ENCODE measurements at places on chromosomes 11 and 22. TPM values are rescaled to one million over a fixed set of nuclear protein-coding genes. Genes with fewer than 3 reads are reported as not detected.
A peak's percentile ranks its signal among the peaks of the same experiment; 100 is the strongest.

The FKBP2 gene
- 91.3 TPM for total RNA-seq

- H3K36me3 ChIP-seq, result no peaks in the 10 kb centered on the region
- peaks cover 16% of the 10 kb centered on the region for H3K4me1 ChIP-seq
- no peak overlapping the region for H3K27ac ChIP-seq
- DNase-seq, result peak; percentile 41
- peaks cover 1% of the 10 kb centered on the region for H3K27me3 ChIP-seq
Observed at GRCh38 chr11:14095882-14096281, 133.4 kb downstream of the SPON1 start.

- H3K4me3 ChIP-seq, result no peak overlapping the region
- H3K4me1 ChIP-seq, result peaks cover under 1% of the 10 kb centered on the region
- no peak overlapping the region for H3K27ac ChIP-seq
- no peaks in the 10 kb centered on the region for H3K27me3 ChIP-seq
Observed at GRCh38 chr11:126829716-126830115, 170.9 kb downstream of the KIRREL3 start.

- no peaks in the 10 kb centered on the region for H3K27me3 ChIP-seq
- H3K4me1 ChIP-seq, result peaks cover 38% of the 10 kb centered on the region
- no peak overlapping the region for H3K27ac ChIP-seq
- no peak for DNase-seq
- no peaks in the 10 kb centered on the region for H3K36me3 ChIP-seq
Observed at GRCh38 chr11:73070653-73071052, 71.5 kb downstream of the FCHSD2 start.

The PARVA gene
- total RNA-seq, result 22.9 TPM

The OR51E2 gene
- total RNA-seq, result not detected

DNA sequence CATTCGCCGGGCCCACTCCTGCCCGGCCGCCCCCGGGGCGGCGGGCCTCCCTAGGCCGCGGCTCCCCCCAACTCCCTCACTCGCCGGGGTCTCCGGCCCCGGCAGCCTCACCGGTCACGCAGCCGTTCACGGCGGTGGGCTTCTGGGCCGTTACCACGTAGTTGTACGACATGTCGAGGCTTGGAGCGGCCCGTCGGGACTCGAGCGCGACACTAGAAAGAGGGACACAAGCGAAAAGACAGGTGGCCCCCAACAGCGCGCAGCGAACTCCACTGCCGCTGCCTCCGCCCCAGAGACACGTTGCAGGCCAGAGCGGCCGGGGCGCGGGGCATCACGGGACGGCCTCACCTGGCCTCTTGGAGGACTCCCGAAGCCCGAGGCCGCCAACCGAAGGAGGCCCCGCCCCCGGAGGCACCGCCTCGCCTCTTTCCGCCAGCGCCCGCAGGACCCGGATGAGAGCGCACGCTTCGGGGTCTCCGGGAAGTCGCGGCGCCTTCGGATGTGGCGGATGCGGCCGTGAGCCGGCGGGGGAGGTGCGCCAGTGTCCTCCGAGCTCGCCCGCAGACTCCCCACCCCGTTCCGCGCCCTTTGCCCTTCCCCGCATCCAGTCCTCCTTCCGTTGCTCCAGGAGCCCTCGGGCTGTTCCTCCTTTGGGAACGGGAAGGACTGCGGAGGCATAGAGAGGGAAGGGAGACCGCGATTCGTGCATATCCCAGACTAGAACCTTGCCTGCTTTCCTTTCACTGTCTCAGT, at the start of the genes DDB1 and TKFC:
TSS of gene DDB1 (minus strand) at position 309 of the 753 bp plus-strand sequence. CDS start at position 172, 137 bp downstream.
TSS of gene TKFC (plus strand) at position 432 of the 753 bp plus-strand sequence. CDS start 1,501 bp downstream, outside the sequence.
- DNase-seq, result peak; percentile 98
- no peaks in the 10 kb centered on the region for H3K27me3 ChIP-seq
- H3K27ac ChIP-seq, result peak within 1 kb of the TSS; percentile 90
- H3K4me1 ChIP-seq, result peaks cover 13% of the 10 kb centered on the region

The TXNRD2 gene
- 33.7 TPM for total RNA-seq

DNA sequence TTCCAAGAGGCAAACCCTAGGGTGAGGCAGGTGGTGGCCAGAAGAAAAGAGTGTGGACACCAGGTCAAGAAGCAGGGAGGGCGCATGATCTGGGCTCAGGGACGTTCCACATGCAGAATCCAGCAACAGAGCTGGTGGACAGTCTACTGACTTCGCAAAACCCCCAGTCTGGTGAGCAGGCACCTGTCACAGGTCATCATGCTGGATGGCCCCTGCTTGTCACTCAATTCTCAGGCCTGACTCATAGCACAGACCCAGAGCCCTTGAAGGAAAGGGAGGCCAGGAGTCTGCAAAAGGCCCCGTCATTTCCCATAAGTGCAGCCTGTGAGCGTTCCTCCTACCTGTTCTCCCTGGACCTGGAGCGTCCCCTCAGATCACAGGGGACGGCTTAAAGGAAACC, 18.2 kb downstream of the APOL4 start:
- no peak overlapping the region for H3K4me3 ChIP-seq
- no peaks in the 10 kb centered on the region for H3K4me1 ChIP-seq
- no peak overlapping the region for H3K27ac ChIP-seq
- DNase-seq, result no peak

GRCh38 chr22:50444663-50445062, 30.2 kb downstream of the SBF1 start:
- DNase-seq, result peak; percentile 40
- no peaks in the 10 kb centered on the region for H3K27me3 ChIP-seq
- H3K36me3 ChIP-seq, result peaks cover 84% of the 10 kb centered on the region
- H3K4me3 ChIP-seq, result no peak overlapping the region
- peaks cover 11% of the 10 kb centered on the region for H3K4me1 ChIP-seq

GRCh38 chr11:86595451-86595850, 77.0 kb downstream of the ME3 start:
- peaks cover 15% of the 10 kb centered on the region for H3K36me3 ChIP-seq
- H3K27ac ChIP-seq, result no peak overlapping the region
- no peak overlapping the region for H3K4me3 ChIP-seq
- peaks cover 30% of the 10 kb centered on the region for H3K4me1 ChIP-seq
- no peak for DNase-seq

- peak; percentile 28 for DNase-seq
- no peak overlapping the region for H3K4me3 ChIP-seq
- no peaks in the 10 kb centered on the region for H3K27me3 ChIP-seq
- peaks cover 17% of the 10 kb centered on the region for H3K4me1 ChIP-seq
- H3K27ac ChIP-seq, result no peak overlapping the region
Observed at GRCh38 chr11:27291302-27291889, 71.6 kb downstream of the CCDC34 start.

DNA sequence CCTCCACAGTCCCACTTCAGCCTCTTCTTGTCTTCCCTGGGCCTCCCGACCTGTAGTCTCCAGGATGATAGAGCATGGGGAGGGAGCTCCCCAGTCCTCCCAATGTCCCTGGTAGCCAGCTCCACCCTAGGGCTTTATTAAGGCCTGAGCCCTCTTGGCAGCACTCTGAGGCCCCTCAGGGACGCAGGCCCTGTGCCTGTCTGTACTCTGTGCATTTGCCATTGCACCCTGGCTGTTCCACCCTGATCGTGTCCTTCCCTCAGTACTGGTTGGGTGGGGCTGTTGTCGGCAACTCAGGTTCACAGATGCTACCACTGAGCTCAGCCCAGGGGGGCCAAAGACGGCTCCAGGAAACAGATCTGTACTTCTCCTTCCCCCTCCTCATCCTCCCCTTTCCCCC, 7.2 kb downstream of the SSTR3 start:
- no peak for DNase-seq
- H3K27me3 ChIP-seq, result peaks cover 14% of the 10 kb centered on the region
- no peaks in the 10 kb centered on the region for H3K4me1 ChIP-seq
- H3K4me3 ChIP-seq, result no peak overlapping the region

DNA sequence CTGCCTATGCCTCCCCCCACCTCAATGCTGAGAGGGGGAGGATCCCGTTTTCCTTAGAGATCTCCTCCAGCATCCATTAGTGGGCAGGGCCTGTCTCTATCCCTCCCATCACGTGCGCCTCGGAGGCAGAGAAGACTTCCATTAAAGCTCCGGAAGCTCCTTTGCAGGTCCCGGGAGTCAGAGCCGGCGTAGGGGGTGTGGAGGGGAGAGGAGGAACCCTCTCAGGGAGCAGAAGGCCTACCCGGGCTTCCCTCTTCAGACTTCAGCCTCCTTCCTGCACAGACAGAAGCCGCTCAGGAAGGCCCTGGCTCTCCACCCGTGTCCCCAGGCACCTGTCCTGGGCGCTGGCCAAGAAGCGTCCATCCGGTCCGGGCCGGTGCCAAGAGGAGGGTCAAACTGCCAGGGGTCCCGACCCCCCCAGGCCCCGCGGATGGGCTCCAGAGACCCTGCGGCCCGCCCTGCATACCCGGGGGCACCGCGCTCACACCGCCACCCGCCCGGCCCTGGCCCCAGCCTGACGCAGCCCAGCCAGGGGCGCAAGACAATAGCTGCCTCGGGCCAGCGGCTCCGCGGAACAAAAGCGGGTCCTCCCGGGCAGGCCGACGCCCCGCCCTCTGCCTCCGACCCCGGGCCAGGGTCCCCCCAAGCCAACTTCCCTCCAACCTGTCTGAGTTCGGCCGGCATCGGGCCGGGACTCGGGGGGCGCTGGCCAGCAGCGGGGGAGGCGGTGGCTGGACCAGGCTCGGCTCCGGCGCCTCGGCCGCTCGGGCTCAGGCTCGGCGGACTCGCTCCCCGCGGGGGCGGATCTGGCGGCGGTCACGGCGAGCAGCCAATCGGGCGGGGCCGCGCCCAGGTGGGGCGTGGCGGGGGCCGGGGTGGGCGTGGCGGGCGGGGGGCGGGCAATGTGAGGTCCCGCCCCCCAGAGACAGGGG, 29.9 kb downstream of the ARVCF start:
- H3K27ac ChIP-seq, result no peak overlapping the region
- peaks cover 16% of the 10 kb centered on the region for H3K4me1 ChIP-seq
- peaks cover 27% of the 10 kb centered on the region for H3K36me3 ChIP-seq
- H3K27me3 ChIP-seq, result no peaks in the 10 kb centered on the region

DNA sequence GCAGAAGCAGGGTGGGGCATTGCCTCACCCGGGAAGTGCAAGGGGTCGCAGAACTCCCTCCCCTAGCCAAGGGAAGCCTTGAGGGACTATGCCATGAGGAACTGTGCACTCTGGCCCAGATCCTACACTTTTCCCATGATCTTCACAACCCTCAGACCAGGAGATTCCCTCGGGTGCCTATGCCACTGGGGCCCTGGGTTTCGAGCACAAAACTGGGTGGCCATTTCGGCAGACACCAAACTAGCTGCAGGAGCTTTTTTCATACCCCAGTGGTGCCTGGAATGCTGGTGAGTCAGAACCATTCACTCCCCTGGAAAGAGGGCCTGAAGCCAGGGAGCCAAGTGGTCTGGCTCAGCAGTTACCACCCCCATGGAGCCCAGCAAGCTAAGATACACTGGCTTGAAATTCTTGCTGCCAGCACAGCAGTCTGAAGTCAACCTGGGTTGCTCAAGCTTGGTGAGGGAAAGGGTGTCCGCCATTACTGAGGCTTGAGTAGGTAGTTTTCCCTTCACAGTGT, 573.7 kb upstream of the ANO3 start:
- H3K36me3 ChIP-seq, result no peaks in the 10 kb centered on the region
- no peaks in the 10 kb centered on the region for H3K27me3 ChIP-seq
- no peaks in the 10 kb centered on the region for H3K4me1 ChIP-seq
- no peak overlapping the region for H3K4me3 ChIP-seq

The GRAMD1B gene
- total RNA-seq, result 5.9 TPM

DNA sequence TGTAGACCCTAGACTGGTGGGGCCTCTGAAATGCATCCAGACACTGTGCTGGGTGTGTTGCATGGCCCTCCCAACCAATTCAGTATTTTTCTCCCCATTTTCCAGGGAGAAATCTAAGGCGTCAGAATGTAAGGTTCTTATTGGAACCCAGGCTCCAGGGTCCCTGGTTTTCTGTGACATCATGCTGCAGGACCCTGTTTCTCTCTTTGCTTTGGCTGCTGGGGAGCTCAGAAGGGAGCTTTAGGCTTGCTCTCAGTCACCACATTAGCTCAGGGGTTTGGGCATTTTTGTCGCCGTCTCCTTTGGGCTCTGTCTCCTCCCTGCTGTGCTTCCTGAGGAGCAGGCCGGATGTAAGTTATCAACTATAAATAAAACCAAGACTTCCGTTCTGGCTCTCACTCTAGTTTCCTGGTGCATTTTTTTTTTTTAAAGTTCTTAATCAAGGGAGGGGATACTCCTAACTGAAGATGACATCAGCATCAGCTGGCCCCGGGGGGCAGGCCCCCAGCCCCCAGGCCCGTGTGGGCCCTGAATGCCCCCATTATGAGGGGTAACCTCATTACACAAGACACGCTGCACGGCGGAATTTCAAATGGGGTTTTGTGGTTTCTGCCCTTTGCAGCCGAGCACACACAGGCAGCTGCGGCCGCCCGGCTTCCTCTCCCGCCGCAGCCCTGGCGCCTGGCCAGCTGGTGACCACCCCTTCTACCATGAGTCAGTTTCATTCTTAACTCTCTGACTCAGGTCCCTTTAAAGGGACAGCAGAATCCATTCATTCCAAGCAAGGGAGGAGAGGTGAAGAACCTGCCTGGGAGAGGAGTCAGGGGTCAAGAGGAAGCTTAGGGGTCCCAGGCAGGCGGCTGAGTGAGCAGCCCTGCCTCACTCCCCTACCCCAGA, 3.2 kb downstream of the MYEOV start:
- peak; percentile 98 for DNase-seq
- peaks cover 76% of the 10 kb centered on the region for H3K4me1 ChIP-seq
- H3K27ac ChIP-seq, result peak overlapping the region; percentile 98
- H3K36me3 ChIP-seq, result peaks cover 90% of the 10 kb centered on the region
- H3K4me3 ChIP-seq, result peak overlapping the region; percentile 97

The SHISAL1 gene
- total RNA-seq, result not detected

The PKDREJ gene
- total RNA-seq, result not detected

GRCh38 chr22:38442967-38443627, 11.9 kb downstream of the KCNJ4 start:
- no peak overlapping the region for H3K27ac ChIP-seq
- DNase-seq, result no peak
- H3K4me1 ChIP-seq, result peaks cover 18% of the 10 kb centered on the region
- H3K27me3 ChIP-seq, result peaks cover 69% of the 10 kb centered on the region
- no peak overlapping the region for H3K4me3 ChIP-seq
- no peaks in the 10 kb centered on the region for H3K36me3 ChIP-seq

The CTSW gene
- total RNA-seq, result not detected

DNA sequence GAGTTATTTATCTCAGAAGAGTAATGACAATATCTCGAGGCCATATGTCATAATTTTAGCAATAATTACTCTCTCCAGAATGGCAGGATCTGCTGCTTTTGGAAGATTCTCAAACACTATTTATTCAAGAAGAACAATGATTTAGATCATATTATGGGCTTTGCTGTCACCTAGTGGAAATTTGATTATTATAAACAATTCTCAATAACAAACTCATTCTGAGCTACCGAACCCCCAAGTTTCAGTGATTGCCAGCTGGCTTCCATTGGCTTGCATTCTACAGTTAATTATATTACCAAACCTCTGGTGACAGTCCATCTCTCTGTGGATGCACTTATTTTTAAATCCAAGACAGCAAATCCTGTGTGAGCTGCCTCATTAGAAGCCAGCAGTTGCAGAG, 27.9 kb upstream of the SLC36A4 start:
- peaks cover 5% of the 10 kb centered on the region for H3K36me3 ChIP-seq
- no peaks in the 10 kb centered on the region for H3K27me3 ChIP-seq
- no peak overlapping the region for H3K4me3 ChIP-seq
- H3K27ac ChIP-seq, result no peak overlapping the region
- no peak for DNase-seq

GRCh38 chr11:1943977-1944376, 3.2 kb upstream of the MRPL23 start:
- H3K27ac ChIP-seq, result no peak overlapping the region
- H3K4me1 ChIP-seq, result peaks cover 9% of the 10 kb centered on the region
- no peak overlapping the region for H3K4me3 ChIP-seq
- H3K27me3 ChIP-seq, result peaks cover 17% of the 10 kb centered on the region
- peaks cover 5% of the 10 kb centered on the region for H3K36me3 ChIP-seq

All from Calu3 (cell line).